ENCODE measurements at places on chromosomes 7 and 10.

GRCh38 chr10:112434988-112435619 is 11.6 kb downstream of the ZDHHC6 start:
- no peak for DNase-seq

DNA sequence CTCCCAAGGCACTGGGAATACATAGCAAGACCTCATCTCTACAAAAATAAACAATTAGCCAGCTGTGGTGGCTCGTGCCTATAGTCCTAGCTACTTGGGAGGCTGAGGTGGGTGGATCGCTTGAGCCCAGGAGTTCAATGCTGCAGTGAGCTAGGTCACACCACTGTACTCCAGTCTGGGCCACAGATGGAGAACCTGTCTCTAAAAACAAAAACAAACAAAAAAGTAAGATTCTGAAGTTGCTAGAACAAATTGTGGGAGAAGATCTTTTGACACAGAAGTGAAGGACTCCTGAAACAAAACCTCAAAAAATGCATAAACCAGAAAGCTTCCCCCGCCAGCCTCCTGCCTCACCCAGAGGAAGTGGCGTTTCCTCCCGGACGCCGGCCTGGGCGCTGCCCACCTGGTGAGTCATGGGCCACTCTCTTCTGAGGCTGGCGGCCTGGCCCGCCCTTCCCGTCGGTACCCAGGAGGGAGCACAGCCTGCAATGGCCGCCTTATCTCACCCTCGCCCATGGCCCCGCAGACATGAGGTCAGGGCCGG is 25.4 kb upstream of the ELN start:
- no peak for DNase-seq

- no peak for DNase-seq
These were observed 589.3 kb downstream of the DNAJB6 start for GRCh38 chr7:157926107-157926506.

DNA sequence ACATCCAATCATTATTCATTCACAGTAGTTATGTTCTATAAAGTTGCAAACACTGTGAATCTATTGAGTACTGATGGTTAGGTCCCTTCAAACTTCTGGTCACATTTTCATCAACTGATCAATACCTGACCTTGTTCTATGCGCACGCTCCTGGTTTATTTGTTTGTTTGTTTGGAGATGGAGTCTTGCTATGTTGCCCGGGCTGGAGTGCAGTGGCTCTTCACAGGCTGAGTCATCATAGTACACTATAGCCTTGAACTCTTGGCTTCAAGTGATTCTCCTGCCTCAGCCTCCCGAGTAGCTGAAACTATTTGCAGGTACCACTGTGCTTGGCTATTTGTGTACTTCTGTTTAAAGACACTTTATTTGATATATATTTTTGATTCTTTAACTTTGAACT is 19.3 kb downstream of the SND1 start:
- no peak for DNase-seq
